ENCODE measurements at places on chromosomes 13 and 19.

DNA sequence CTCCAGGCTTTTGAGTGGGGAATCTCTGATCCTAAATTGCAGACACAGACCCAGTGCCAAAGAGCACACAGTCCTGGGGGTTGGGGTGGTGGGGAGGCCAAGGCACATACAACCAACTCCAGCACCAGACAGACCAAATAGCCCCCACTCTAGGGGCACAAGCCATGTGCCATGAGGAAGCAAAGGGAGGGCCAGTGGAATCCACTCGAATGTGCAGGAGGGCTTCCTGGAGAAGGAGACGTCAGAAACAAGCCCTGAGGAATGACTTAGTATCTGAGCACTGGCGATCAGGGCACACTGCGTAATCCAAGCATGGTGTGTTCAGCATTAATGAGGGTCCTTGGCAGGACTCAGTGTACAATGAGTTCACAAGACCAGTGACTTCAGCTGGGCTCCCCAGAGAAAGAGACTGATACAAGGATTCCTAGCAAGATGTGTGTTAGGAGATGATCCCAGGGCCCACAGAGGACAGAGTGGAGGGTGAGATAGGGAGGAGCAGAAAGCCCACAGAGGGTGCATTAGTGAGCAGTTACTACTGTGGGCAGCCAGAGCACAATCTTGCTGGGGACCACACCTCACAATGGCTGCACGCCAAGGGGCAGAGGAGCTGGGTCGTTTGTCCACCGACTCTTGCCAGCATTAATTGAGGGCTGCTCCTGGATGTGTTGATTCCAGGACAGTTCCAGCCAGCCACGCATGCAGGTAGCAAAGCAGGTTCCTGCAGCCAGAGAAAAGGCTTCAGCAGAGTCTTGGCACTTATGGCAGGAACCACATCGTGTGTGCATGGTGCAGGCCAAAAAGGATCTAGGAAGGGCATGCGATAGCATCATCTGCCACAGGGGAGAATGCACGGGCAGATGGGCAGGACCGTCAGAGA lies 152.6 kb upstream of the VSTM2B start:
- no peak for DNase-seq

GRCh38 chr13:32135655-32136054 lies 104.1 kb downstream of the FRY start:
- DNase-seq, result no peak

GRCh38 chr13:75635828-75636435 lies at the start of gene LMO7:
LMO7 (plus strand) TSS chr13:75636330; CDS start chr13:75636658, 328 bp downstream.
- peak; percentile 28 for DNase-seq

DNA sequence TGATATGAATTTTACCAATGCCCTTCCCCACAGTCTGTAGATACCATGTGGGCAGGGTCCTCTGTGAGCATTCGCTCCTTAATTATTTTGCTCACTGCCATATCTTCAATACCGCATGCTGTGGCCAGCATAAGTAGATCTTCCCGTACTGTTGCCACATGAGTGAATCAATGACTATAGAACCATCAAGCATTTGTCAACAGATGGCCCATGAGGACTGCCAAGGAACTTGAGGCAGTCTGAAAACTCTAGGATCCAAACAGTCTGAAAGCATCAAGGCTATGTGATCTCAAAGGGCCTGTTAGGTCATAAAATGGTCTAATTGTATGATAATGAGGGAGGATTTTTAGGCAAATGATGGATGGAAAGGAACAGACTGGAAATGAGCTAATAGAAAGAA lies 27.4 kb upstream of the GPR12 start:
- no peak for DNase-seq

DNA sequence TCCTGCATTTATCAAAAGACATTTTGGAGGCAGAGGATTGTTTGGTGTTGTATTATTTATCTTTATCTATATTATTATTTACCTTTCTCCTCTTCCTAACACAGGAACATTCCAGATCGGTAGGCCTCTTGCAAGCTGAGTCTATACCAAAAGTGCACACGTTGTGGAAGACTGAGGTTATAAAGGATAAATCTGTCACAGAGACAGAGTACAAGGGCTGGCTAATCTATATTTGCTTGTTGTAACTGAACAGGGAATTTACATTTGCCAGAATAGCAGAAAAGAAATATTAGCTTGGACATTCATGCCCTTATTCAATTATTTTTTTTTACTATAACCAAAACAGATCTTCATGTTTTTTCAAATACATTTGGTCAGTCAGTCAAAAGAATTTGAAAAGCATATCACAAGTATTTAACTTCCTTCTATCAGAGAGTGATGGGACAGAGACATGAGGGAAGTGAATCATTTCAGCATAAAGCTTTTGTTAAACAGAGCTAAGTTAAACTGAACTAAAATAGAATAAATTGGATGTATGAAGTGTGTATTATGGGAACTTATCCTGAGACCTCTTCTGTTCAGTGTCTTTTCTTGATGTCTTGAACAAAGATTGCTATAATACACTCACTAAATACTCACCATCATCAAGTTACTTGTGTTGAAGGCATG lies 352.5 kb downstream of the DNAJC15 start:
- DNase-seq, result no peak

DNA sequence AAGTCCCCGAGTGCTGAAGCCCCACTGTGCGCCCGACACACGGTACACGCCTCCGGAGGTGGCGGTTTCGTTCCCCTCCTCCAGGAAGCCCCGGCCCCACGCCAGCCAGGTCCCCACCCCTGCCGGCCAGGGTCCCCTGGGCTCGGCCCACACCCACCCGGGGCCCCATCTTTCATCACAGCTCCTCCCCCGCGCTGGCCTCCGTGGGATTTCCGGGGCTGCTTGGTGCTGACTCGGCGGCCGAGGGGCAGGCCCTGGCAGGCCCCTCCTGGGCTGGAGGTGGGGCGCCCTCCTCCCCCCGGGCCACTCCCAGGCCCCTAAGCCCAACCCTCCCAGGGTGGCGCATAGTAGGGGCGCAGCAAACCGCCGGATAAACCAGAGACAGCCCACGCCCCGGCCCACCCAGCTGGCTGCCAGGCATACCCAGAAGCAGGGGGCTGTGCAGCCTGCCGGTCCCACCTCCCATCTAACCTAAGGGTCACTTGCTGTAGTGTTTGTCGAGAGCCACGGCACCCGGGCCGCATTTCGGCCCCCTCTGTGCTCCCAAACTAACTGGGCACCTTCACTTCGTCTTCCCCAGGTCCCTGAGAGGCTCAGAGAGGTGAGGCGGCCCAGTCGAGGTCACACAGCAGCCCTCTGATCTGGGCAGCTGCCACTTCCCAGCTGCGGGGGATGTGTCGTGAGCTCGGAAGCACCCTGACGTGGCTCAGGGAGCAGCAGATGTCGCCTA lies 6.6 kb downstream of the ZBTB7A start:
- DNase-seq, result no peak

GRCh38 chr13:112750570-112750969 lies 60.7 kb downstream of the ATP11A start:
- no peak for DNase-seq

GRCh38 chr19:45244133-45244794 lies 943 bp downstream of the EXOC3L2 start:
- DNase-seq, result no peak

GRCh38 chr13:79336966-79337365 lies 69.1 kb downstream of the RBM26 start:
- no peak for DNase-seq

DNA sequence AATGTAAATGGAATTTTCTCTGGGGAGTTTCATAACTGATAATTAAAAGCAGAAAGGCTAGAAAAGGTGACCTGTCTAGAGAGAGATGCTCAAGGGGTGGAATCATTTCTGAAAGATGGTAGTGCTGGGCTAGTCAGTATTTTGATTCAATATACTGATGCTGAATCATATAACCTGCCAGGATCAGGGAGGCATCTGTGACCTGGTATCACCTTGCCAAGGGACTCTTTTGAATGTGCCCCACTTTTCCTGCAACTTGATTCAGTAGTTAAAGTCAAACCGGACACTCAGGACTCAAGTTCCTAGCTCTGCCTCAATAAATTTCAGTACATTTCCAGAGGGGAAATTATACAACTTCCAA lies 15.8 kb downstream of the LCP1 start:
- no peak for DNase-seq

DNA sequence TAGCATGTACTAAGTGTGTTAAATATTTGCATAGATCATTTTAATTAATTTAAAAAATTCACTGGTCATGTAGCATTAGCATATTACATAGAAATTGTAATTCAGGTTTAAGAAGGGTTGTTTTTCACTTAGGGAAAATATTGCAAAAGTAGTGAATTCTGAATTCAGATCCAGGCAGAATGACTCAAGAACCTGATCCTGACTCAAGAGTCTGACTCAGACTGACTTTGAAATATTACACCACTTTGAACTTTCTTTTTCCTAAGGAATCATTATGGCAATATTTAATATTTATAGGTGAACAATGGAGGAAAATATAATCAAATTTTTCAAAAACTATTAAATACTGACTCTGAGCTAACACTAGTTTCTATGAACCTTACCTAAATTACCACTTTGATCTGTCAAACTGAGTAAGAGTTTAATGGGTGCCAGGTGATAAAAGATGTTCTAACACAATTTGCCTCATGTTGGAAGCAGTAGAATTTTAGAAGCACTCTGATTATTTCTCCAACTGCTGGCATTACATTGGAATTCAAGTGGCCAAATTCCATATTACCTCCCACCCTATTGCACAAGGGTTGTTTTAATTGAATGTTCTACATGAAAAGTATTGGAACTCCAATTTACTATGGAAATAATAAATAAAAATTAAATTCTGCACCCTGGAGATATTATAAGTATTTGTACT lies 261.6 kb downstream of the SLITRK1 start:
- no peak for DNase-seq

- DNase-seq, result peak; percentile 77
Measured at GRCh38 chr19:38233740-38234251, 9.8 kb upstream of the DPF1 start.

DNA sequence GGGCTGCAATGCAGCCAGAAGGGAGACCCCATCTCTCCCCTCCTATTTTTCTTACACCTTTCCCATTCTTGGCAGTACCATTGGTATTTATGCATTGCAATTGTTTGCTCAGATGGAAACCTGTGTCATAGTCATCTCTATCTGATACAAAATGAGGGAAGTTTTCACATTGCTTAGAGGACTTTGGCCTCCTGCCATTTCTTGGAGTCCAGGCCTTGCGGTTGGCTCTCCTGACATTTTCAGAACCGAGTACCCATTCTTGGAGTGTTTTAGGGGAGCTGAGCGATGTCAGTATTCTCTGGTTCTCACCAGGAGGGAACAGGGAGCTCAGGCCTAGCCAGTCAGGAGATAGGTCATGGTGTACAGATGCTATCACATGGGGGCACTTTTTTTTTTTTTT lies 1.5 kb downstream of the SIN3B start:
- DNase-seq, result no peak

DNA sequence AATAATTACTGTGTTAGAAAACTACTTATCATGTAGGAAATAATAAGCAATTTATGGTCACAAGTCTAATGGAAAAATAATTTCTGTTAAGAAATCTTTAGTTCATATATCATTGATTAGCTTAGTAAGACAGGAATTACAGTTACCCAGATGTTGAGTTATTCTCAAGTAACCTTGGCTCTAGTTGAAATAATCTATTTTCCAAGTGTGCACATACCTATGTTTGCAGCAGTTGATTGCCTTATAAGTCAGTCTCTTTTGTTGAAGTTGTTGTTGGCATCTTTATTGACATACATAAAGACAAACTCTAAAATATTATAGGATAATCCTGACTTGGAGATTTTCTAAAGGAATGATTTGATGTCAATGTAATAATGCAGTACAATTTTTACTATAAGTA lies 511.4 kb upstream of the KLF12 start:
- no peak for DNase-seq

DNA sequence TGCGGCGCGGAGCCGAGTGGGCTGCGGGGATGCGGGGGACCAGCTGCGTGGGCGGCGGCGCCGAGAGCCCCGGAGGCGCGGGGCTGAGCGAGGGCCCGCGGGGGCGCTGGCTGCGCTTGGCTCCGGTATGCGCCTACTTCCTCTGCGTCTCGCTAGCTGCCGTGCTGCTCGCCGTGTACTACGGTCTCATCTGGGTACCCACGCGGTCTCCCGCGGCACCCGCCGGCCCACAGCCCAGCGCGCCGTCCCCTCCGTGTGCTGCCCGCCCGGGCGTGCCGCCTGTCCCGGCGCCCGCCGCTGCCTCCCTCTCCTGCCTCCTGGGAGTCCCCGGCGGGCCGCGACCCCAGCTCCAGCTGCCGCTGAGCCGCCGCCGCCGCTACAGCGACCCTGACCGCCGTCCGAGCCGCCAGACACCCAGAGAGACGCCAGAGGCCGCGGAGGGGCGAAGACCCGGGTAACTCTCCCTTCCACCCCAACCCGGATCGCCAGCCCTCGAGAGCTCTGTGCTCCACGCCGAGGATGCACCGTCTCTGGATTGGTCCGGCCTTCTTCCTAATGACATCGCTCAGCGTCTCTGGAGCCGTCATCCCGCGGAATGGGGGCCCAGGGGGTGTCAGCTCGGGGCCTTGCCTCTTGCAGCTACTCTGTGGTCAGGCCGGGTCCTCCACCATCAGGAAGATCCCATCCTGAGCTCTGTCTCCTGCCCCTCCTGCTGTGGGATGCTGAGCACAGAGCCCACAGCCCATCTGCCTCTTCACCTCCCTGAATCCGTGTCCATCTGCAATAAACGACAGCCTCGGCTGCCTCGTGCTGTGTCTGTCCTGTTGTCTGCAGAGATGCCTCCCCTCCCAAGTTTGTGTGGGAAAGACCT lies 441 bp downstream of the INAFM1 start:
- no peak for DNase-seq

DNA sequence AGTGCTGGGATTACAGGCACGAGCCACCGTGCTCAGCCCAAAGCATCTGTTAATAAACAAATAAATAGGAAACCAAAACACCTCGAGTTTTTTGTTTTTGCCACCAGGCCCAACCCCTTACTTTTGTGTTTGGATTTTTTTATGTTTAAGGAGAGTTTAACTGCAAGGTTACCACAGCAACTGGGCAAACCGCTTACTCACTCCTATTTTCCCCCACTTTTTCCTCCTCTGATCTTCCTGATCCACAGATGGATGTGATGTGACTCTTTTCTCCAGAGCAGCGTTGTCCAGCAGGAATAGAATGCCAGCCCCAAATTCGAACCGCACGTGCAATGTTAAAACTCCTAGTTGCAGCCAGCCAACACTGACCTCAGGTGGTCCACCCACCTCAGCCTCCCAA lies 2.1 kb upstream of the PNMA8B start:
- no peak for DNase-seq

GRCh38 chr19:30371161-30371836 lies 885 bp upstream of the ZNF536 start:
- no peak for DNase-seq

Data from stimulated activated CD4-positive, alpha-beta T cell treated with anti-CD3 and anti-CD28 coated beads, Interleukin-1b, Interleukin-23, amount 100 ng/mL, for 4 hours (primary cell).